ENCODE measurements at places on chromosomes 5 and 9. TPM values are rescaled to one million over a fixed set of nuclear protein-coding genes. Genes with fewer than 3 reads are reported as not detected.

- peaks cover 33% of the 10 kb centered on the region for H3K4me1 ChIP-seq
- no peaks in the 10 kb centered on the region for H3K27me3 ChIP-seq
- DNase-seq, result no peak
These were observed 40.9 kb upstream of the SLC25A51 start for GRCh38 chr9:37944671-37945481.

- no peak for DNase-seq
- H3K27ac ChIP-seq, result no peak overlapping the region
- no peaks in the 10 kb centered on the region for H3K27me3 ChIP-seq
- H3K4me3 ChIP-seq, result no peak overlapping the region
- H3K4me1 ChIP-seq, result no peaks in the 10 kb centered on the region
- no peaks in the 10 kb centered on the region for H3K36me3 ChIP-seq
These were observed 50.6 kb upstream of the CDK20 start for GRCh38 chr9:88024896-88025295.

DNA sequence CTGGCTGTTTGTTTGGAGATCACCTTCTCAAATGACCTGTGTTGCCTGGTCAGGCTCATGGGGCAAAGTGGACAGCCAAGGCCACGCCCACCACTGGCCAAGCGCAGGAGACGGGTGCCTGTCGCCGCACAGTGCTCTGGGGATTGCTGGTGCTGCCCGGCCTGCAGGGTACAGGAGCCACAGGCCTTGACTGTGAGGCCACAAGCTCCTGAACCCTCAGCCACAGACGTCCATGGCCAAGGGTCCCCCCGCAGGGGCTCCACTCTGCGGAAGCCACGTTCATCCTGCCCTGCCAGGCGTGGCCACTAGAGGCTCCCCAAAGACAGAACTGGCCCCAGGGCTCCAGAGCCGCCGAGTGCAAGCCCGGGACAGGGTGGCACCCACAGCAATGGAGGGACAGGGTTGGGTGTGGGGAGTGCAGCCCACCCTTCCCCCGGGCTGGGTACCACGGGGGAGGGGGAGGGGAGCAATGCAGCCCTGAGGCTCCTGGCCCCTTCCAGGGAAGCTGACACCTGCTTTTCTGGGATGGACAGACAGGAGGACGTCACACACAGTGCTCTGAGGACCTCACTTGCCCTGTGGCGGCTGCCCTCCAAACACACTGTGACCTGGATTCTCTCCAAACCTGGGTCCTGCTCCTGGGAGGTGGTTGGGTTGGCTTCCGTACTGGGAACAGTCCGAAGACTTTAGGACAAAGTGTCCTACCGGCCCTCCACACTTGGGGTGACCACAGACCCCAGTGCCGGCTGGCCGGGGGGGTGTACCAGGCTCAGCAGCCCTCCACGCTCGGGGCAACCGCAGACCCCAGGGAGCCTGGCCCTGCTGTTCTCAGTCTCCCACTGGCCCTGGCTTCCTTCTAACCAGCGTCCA lies 21.5 kb downstream of the TPPP start:
- peaks cover 5% of the 10 kb centered on the region for H3K36me3 ChIP-seq
- no peak overlapping the region for H3K4me3 ChIP-seq
- peaks cover 6% of the 10 kb centered on the region for H3K4me1 ChIP-seq
- no peak overlapping the region for H3K27ac ChIP-seq

GRCh38 chr9:81460693-81461092 lies 228.7 kb downstream of the TLE1 start:
- H3K4me3 ChIP-seq, result no peak overlapping the region
- no peaks in the 10 kb centered on the region for H3K36me3 ChIP-seq
- peaks cover 3% of the 10 kb centered on the region for H3K27me3 ChIP-seq
- H3K27ac ChIP-seq, result no peak overlapping the region
- H3K4me1 ChIP-seq, result peaks cover 19% of the 10 kb centered on the region

GRCh38 chr5:164020116-164020515 lies 514.7 kb downstream of the MAT2B start:
- H3K4me1 ChIP-seq, result no peaks in the 10 kb centered on the region
- H3K4me3 ChIP-seq, result no peak overlapping the region
- H3K27me3 ChIP-seq, result no peaks in the 10 kb centered on the region
- no peaks in the 10 kb centered on the region for H3K36me3 ChIP-seq
- DNase-seq, result no peak
- no peak overlapping the region for H3K27ac ChIP-seq

- no peak overlapping the region for H3K4me3 ChIP-seq
- DNase-seq, result no peak
- no peak overlapping the region for H3K27ac ChIP-seq
- H3K4me1 ChIP-seq, result peaks cover 8% of the 10 kb centered on the region
- H3K27me3 ChIP-seq, result peaks cover 8% of the 10 kb centered on the region
- no peaks in the 10 kb centered on the region for H3K36me3 ChIP-seq
These were observed 589.1 kb upstream of the ADAMTS16 start for GRCh38 chr5:4551034-4551433.

- no peak for DNase-seq
- no peaks in the 10 kb centered on the region for H3K36me3 ChIP-seq
- peaks cover 40% of the 10 kb centered on the region for H3K4me1 ChIP-seq
- peak overlapping the region; percentile 45 for H3K27ac ChIP-seq
- H3K4me3 ChIP-seq, result peak overlapping the region; percentile 72
These were observed 247.1 kb upstream of the ANKRD55 start for GRCh38 chr5:56480078-56480704.

Gene NEURL1B
- total RNA-seq, result 7.6 TPM

GRCh38 chr5:43560128-43560527 lies 3.3 kb upstream of the PAIP1 start:
- no peak for DNase-seq
- peak overlapping the region; percentile 44 for H3K4me3 ChIP-seq
- peaks cover 7% of the 10 kb centered on the region for H3K4me1 ChIP-seq

GRCh38 chr5:128121651-128122050 lies 38.1 kb downstream of the SLC12A2 start:
- no peak for DNase-seq
- no peaks in the 10 kb centered on the region for H3K27me3 ChIP-seq
- no peaks in the 10 kb centered on the region for H3K4me1 ChIP-seq
- peaks cover 37% of the 10 kb centered on the region for H3K36me3 ChIP-seq
- no peak overlapping the region for H3K27ac ChIP-seq

Gene GFI1B
- total RNA-seq, result 0.45 TPM

Gene OR1J2
- not detected for total RNA-seq

DNA sequence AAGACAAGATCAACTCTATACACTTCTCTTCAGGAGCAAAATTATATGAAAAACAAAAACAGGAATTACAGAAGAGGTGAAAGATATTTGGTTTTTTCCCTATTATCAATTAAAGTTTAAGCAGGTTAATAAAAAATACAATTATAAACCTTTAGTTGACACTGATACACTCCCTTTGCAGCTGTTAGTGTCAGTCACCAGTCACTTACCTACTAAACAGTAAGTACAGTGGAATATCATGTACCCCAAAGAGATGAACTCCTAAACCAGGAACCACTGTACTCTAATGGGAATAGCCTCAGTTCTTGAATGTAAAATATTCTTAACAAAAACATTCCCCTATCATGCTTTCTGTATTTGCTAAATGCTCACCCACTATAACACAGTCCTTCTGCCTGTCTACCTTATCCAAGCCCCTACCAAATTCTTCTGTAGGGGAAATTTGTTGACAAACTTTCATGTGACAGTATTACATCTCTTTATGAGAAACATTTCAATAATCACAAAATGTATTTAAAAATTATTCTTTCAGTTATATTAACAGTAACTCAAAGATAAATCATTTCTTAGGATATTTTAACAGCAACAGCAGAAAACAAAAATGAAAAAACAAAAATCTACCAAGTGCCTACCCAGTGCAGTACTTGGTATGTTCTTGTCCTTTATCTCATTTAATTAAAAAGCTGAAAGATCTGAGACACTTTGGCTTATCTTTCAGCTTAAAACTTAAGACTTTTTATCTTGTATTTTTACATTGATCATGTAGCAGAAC lies 212.8 kb downstream of the MLLT3 start:
- H3K27ac ChIP-seq, result no peak overlapping the region
- no peak for DNase-seq
- no peak overlapping the region for H3K4me3 ChIP-seq
- peaks cover 29% of the 10 kb centered on the region for H3K36me3 ChIP-seq
- no peaks in the 10 kb centered on the region for H3K27me3 ChIP-seq

Gene SVEP1
- 7.9 TPM for total RNA-seq

DNA sequence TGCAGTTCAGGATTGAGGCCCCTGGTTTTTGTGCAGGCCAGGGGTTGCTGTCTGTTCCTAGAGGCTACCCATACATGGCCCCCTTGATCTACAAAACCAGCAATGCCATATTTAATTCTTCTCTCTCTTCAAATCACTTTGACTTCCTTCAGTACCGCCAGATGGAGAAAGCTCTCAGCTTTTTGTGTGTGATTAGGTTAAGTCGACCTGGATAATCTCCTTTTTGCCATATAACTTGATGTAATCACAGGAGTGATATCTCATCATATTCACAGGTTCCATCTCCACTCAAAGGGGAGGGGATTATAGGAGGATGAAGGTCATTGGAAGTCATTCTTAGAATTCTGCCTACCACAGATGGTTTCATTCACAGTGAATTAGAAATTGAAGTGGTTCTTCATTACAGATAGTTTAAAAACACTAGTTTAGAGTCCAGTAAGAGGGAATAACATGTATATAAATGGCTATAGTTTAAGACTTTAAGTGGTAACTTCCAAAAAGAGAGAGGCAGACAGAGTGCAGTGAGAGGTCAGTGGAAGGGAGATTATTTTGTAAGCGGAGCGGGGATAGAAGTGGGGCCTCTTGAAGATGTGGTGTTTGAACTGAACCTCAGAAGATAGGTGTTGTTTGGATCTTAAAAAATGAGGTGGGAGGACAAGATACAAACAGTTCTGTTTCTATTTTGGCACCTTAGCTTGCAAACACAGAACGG lies 85.9 kb downstream of the GALNT10 start:
- DNase-seq, result no peak
- peak overlapping the region; percentile 3 for H3K4me3 ChIP-seq
- H3K4me1 ChIP-seq, result peaks cover 38% of the 10 kb centered on the region
- no peak overlapping the region for H3K27ac ChIP-seq
- H3K36me3 ChIP-seq, result no peaks in the 10 kb centered on the region
- no peaks in the 10 kb centered on the region for H3K27me3 ChIP-seq

- peaks cover 51% of the 10 kb centered on the region for H3K4me1 ChIP-seq
- H3K36me3 ChIP-seq, result no peaks in the 10 kb centered on the region
- no peak overlapping the region for H3K4me3 ChIP-seq
- peaks cover 13% of the 10 kb centered on the region for H3K27me3 ChIP-seq
- DNase-seq, result no peak
These were observed 81.0 kb downstream of the DAB2IP start for GRCh38 chr9:121732389-121732788.

Gene SCGB3A2
- total RNA-seq, result 1.4 TPM

Gene PCDHB10
- total RNA-seq, result 2.1 TPM

Gene NR6A1
- total RNA-seq, result 10.0 TPM

GRCh38 chr9:31623511-31623910 lies 760.9 kb upstream of the ACO1 start:
- no peaks in the 10 kb centered on the region for H3K4me1 ChIP-seq
- DNase-seq, result no peak
- no peak overlapping the region for H3K4me3 ChIP-seq

DNA sequence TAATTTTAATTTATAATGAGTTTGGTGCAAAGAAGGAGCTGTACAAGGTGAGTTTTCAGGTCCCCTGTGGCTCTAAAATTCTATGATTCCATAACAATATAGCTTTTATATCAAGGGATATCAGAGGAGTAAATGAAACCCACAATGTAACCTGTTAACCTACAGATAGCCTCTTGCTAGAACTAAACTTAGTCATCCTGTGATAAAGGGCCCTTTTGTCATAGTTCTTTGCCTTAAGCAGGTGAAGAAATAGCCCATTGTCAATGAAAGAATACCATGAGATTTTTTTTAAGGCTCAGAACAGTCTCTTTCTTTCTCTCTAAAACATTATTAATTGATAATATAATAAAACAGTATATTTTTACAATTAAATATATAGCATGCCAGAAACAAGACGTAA lies 127.8 kb downstream of the NFIB start:
- H3K4me1 ChIP-seq, result peaks cover 44% of the 10 kb centered on the region
- no peak overlapping the region for H3K4me3 ChIP-seq
- peaks cover 11% of the 10 kb centered on the region for H3K36me3 ChIP-seq

DNA sequence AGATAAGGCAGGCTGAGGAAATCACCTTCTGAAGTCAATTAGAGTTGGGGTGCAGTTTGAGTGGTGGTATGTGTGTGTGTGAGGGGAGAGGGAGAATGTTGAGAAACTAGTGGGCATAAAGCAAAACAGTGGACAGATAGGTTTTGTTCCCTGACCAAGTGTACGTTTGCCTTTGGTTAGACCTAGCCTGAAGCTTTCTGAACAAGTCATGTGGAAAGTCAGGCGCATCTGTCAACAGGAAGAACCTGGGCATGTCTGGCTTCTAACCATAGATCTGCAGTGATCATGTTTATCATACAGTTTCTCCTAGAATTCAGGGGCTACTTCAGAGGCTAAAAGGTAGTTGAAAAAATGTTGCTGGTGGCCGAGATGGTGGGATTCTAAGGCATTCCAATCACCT lies 143.2 kb upstream of the PCA3 start:
- H3K27me3 ChIP-seq, result no peaks in the 10 kb centered on the region
- peaks cover 15% of the 10 kb centered on the region for H3K4me1 ChIP-seq
- DNase-seq, result no peak
- no peaks in the 10 kb centered on the region for H3K36me3 ChIP-seq
- H3K4me3 ChIP-seq, result no peak overlapping the region
- H3K27ac ChIP-seq, result no peak overlapping the region

GRCh38 chr5:119656023-119656422 lies 26.7 kb downstream of the FAM170A start:
- peaks cover 3% of the 10 kb centered on the region for H3K27me3 ChIP-seq
- H3K36me3 ChIP-seq, result no peaks in the 10 kb centered on the region
- no peak for DNase-seq
- no peaks in the 10 kb centered on the region for H3K4me1 ChIP-seq

DNA sequence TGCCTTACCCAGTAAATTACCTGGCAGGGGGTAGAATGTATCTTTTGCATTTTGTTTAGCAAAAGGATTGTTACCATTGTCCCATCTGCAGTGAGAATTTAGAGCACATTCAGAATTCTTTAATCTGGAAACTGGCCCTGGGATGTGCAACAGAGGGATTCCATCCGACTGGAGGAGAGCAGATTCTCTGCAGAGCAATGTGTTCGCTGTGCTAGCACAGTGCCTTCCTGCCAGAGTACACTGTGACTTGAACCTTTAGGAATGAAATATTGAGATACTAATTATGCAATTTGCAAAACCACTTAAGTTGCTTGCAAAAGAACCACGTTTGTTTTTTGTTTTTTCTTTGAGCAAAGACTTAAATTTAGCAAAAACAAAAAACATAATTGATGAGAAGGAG lies 22.5 kb upstream of the DMRT1 start:
- H3K4me1 ChIP-seq, result peaks cover 4% of the 10 kb centered on the region
- no peak overlapping the region for H3K27ac ChIP-seq
- H3K36me3 ChIP-seq, result no peaks in the 10 kb centered on the region

GRCh38 chr5:141618030-141618803 lies 583 bp downstream of the DIAPH1 start:
- H3K27me3 ChIP-seq, result no peaks in the 10 kb centered on the region
- peaks cover 28% of the 10 kb centered on the region for H3K4me1 ChIP-seq
- peak overlapping the region; percentile 97 for H3K4me3 ChIP-seq

DNA sequence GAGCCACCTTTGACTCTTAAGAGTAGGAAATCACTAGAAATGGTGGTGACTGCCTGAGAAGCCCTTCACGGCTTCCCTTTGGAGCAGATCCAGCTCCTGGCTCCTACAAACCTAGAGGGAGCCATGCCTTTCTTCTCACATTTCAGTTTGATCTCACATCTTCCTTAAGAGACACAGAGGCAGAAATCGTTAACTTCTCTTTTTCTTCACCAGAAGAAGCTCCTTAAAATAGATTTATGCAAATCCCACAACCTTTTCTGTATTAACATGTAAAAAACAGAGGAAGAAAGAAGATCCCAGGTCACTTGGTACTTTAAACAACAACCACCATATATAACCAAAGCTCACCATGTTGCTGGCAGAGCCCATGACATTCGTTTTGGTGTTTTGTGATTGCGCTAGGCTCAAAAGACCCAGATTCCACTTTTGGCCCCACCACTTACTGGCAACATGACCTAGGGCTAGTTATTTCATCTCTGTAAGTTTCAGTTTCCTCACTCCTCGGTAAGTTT lies 29.6 kb downstream of the PAX5 start:
- H3K4me1 ChIP-seq, result peaks cover 4% of the 10 kb centered on the region
- no peaks in the 10 kb centered on the region for H3K36me3 ChIP-seq
- no peak overlapping the region for H3K4me3 ChIP-seq
- no peak for DNase-seq

Data from type B pancreatic cell (in vitro differentiated cells).